ENCODE measurements at places on chromosomes 13 and 19.

- DNase-seq, result peak; percentile 42
Observed at GRCh38 chr19:1672038-1672768, 19.8 kb upstream of the TCF3 start.

DNA sequence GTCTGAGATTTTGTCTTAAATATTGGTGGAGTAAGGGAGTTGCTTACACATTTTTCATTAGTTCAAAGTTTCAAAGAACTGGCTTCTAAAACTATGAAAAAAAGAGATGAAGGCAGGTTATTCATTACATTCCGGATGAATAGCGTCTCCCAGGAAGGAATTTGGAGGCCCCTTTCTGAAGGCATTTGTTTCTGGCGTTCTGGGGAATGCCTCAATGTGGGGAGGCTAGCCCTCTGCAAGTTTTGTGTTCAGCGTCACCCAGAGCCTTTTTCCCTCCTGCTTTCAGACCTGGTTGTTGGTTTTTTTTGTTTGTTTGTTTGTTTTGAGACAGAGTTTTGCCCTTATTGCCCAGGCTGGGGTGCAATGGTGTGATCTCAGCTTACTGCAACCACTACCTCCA, 21.0 kb downstream of the FAM124A start:
- DNase-seq, result no peak

DNA sequence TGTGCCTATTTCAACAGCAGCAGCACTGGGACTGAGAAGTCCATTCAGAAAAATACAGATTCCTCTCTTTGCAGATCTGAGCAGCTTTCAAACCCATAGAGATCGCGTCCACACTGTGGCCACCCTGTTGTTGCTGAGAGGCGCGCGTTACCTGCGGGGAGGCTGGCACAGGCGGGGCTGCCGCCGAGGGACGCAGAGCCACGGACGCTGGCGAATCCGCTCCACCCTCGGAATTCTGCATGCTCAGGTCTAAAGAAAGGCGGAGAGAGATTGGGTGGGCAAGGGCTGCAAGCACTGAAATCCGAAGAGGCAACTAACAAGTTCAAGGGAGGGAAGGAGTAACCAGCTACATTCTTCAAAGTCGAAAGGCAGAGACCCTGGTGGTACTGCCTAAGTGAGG, 63.0 kb downstream of the RFX2 start:
- DNase-seq, result no peak

- DNase-seq, result no peak
Observed at GRCh38 chr19:40691421-40692211, 1.2 kb upstream of the NUMBL start.

GRCh38 chr13:47291107-47291656, 394.3 kb upstream of the HTR2A start:
- DNase-seq, result no peak

- DNase-seq, result no peak
Observed at GRCh38 chr19:55341595-55342531, 2.2 kb downstream of the KMT5C start.

DNA sequence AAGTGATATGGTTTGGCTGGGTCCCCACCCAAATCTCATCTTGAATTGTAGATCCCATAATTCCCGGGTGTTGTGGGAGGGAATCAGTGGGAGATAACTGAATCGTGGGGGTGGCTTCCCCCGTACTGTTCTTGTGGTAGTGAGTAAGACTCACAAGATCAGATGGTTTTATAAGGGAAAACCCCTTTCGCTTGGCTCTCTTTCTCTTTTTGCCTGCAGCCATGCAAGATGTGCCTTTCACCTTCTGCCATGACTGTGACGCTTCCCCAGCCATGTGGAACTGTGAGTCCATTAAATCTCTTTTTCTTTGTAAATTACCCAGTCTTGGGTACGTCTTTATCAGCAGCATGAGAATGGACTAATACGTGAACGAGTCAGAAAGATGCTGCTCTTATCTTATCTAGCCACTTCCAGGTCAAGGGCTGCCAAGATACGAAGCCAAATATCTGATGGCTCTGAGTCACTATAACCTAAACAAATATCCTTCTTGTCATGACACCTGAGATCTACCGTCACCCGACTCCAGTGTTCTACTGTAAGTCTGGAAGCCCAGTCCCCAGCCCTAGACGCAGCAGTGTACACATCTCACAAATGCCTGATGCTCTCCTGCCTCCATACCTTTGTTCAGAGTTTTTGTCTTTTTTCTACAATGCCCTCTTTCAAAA, 45.9 kb downstream of the SLC15A1 start:
- no peak for DNase-seq

- DNase-seq, result no peak
Observed at GRCh38 chr19:47541518-47541917, 26.7 kb upstream of the NAPA start.

DNA sequence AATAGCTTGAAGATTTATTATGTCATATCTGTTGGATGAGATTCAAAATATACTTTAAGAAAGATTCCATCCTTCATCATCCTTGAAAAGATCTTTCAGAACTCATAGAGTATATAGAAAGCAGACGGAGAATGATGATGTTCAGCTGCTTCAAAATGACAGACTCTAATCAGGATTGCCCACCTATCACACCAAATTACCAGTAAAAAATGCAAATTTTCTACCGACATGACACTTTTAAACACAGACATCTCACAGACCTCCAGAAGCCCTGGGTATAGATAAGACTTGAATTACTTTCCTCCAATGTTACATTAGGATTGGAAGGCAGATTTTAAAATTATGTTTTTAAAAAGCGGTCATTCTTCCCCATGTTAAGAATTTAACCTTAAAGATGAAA, 235.5 kb downstream of the GPC6 start:
- no peak for DNase-seq

GRCh38 chr13:60407095-60407494, 10.1 kb downstream of the TDRD3 start:
- no peak for DNase-seq

DNA sequence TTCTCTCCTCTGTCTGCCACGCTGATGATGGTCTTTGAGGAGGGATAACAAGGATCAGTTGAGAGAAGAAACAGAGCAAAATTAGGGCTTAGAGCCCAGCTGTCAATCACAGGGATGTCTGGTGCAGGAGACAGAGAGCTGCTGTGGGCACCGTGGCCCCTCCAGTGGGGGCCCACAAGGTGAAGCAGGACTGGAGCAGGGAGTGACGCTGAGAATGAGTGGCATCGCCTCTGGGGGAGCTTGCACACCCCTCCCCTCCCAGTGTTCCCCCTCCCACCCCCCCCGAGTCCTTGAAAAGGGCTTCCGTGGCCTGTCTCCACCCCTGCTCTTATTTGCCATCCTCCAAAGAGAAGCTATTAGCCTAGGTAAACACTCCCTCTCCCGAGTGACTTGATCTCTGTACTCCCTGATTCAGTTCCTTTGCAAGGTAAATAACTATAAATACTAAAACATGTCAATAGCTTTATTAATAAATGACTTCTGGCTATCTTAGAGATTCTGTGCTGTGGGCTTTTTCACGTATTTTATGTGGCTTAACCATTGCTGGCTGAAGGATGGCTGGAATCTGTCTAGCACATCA, 440.0 kb downstream of the ZNF536 start:
- DNase-seq, result no peak

GRCh38 chr19:35445826-35446593, 2.0 kb upstream of the FFAR2 start:
- no peak for DNase-seq

- no peak for DNase-seq
Observed at GRCh38 chr13:46114613-46115012, 9.8 kb upstream of the CPB2 start.

DNA sequence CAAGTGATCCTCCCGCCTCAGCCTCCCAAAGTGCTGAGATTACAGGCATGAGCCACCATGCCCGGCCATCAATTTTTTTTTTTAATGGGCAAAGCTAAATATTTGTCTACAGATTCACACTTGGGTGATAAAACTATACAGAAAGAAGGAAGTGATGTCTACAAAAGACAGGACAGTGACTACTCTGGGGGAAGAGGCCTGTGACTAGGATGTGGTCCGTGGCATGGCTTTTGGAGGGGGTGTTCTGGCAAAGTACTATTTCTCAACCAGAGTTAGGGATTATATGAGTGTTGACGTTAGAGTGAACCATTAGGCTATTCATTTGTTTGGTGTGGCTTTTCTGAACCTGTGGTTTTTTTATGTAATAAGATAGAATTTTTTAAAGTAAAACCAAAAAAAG, 42.7 kb downstream of the INSR start:
- DNase-seq, result no peak

- DNase-seq, result no peak
Observed at GRCh38 chr13:30017880-30018279, 167.5 kb upstream of the UBL3 start.

All from activated T-helper 2 cell treated with anti-CD3 and anti-CD28 coated beads, Interferon-gamma antibody, Interleukin-2, Interleukin-4, amounts not matched to agents 10 μg/mL and 5 μg/mL and 100 μg/mL, durations not matched to agents 14 hours and 24 hours and 36 hours (primary cell).